ENCODE measurements at places on chromosomes 5 and 9.
A peak's percentile ranks its signal among the peaks of the same experiment; 100 is the strongest.

DNA sequence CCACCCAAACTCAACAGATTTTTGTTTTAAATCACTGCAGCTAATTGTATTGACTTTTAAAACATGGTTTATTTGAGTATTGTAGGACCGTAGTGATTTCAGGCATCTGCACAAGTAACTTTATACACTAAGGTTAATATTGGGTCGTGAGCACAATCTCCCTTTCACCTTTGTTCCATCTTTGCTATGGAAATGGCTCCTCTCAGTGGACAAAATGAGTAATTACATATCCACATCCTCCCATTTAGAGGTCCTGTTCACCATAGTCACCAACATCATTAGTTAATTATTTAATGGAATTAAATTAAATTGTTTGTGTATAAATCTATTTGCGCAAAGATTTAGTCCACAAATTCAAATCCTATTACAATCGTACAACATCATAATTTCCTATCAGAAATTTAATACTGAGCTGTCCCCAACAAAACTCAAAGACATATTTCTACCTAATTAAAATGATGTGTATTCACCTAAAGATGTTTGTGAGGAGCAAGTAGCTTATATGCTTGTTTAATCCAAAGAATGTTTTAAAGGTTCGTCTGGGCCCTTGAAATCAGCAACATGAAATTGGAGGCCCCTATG lies 173.0 kb upstream of the DAPK1 start:
- peak; percentile 54 for DNase-seq

GRCh38 chr5:15529821-15530220 lies 29.8 kb downstream of the FBXL7 start:
- no peak for DNase-seq

- DNase-seq = no peak
Measured at GRCh38 chr5:120509053-120509452, 45.0 kb downstream of the PRR16 start.

DNA sequence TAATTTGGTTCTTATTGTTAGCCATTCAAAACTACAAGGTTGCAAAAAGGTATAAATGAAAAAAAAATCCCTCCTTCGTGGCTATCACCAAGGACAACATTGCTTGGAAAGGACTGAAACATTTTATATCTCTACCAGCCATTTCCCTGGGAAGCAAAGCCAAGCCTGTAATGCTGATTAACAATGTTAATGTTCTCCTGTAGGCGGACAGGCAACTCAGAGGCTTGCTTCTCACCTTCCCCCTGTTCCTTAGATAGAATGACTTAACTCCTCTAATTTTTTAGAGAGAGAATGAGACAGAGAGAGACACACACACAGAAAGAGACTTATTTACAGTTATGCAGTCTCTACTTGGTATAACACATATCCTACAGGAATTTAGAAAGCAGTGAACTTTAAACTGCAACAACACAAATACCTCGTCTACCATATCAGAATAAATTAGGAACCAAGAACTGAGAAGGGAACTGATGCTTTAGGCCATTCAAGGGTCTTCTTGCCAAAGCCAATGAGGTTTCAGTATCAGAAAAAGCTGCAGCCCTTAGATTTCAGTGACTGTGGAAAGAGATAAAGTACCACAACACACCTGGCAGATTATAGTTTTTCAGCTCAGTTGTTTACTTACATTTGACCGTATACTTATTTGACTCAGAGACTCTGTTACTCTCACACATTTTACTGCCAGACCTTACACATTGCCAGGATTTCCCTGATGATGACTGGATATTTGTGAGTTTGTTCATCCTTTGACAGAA lies 20.9 kb upstream of the MAN2A1 start:
- no peak for DNase-seq

DNA sequence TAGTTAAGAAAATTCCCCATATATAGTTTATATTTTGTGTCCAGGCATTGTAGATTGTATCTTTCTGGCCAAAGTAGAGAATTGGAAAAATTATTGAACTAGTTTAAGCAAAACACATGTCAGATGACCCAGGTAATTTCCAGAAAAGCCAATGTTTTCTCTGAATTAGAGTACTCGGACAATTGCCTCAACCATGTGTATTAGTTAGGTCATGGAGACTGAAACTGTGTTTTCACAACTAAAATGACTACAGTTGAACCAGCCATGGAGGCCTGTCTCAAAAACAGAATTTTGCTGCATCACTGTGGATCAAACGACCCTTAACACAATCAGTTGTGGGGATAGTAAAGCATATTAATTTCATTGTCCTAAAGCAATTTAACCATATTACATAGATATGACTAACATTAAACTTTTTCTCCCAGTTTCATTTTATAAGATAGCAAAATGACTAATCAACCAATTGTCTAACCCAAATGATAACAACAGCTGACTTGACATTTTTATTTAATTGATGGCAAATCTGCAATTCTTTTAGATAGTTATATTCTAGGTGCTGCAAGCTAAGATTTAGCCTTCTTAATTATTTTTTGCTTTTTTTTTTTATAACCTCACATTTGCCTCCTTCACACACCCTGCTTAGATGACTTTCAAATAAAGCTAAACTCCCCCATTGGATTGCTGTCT lies 39.2 kb upstream of the SPDL1 start:
- DNase-seq = no peak

GRCh38 chr9:91927922-91928510 lies 22.0 kb downstream of the ROR2 start:
- no peak for DNase-seq

DNA sequence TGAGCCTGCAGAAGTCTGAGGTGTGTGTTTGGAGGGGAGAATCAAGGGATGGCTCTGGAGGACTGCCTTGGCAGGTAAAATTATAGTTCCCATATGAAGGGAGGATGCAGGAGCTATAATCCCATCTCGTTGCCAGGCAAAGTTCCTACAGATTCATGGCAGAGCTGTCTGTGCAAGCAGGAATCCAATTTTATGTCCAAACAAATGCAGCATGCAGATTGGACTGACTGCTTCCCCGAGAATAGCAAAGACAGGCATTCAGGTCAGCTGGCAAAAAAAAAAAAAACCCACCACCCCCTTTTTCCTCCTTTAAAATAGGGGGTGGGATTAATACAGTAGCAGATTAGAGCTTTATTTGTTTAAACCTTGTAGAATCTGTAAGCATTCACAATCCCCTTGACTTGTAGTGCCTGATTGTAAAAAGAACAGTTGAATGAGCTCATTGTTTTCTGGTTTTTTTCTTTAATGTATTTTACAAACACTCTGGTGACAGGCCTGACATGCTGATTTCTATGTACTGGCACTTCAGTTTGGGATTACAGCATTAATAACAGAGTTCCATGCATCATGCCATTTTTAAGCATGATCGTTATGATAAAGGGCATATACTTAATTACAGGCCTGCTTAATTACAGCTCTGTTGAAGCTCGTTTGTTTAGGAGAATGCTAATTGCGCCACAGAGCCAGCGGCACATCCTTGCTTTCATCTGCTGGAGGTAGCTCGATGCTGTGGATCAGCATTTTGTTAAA lies 141.4 kb upstream of the LMX1B start:
- DNase-seq = no peak

- DNase-seq = peak; percentile 84
Measured at GRCh38 chr5:54390015-54390414, 65.5 kb upstream of the HSPB3 start.

GRCh38 chr5:137019229-137019628 lies 479.9 kb downstream of the SPOCK1 start:
- DNase-seq = no peak

DNA sequence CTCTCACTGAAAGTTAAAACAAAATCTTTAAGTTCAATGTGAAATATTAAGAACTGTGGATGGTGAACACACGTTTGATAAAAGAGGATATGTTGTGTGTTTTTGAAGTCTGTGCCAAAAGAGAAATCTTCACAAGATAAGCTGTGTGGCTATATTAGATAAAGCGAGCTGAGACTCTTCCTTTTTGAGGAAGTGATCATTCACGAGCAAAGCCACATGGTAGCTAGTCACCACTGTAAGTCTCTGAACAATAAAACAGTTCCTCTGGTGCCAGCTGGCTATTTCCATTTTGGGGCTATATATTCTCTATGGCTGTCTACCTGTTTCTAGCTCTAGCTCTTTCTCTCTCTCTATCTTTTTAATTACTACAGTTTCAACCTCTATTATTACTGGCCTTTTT lies 1849.2 kb upstream of the C9orf72 start:
- DNase-seq = no peak

DNA sequence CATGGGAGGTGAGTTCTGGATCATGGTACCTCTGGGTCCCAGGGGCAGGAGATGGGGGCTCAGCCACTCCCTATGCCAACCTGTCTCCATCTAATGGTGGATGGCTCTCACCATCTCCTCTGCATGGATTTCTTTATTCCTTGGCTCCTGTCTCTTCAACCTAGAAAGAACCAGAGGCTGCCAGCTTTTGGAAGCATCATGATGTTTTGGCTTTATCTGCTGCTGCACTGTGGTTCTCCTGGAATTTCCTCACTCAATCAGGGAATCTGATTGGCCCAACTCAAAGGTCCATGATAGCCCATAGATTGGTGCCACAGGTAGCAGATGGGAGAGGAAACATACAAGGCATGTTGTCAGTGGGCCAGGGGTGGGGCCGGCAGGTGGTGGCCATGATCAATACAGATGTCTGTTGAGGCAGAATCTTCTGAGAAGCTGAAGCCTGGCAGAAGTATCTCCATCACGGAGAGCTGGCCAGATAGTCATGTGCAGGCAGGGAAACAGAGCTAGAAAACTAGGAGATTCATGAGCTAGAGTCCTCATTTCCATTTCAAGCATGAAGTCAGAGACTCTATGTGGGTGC lies 158.2 kb downstream of the MACROH2A1 start:
- DNase-seq = no peak

All from SJSA1 (cell line).